NCI-H2081 treated with DMSO at 0.1 percent for 48 hours (cell line): ENCODE measurements at places on chromosomes 2 and 18.

DNA sequence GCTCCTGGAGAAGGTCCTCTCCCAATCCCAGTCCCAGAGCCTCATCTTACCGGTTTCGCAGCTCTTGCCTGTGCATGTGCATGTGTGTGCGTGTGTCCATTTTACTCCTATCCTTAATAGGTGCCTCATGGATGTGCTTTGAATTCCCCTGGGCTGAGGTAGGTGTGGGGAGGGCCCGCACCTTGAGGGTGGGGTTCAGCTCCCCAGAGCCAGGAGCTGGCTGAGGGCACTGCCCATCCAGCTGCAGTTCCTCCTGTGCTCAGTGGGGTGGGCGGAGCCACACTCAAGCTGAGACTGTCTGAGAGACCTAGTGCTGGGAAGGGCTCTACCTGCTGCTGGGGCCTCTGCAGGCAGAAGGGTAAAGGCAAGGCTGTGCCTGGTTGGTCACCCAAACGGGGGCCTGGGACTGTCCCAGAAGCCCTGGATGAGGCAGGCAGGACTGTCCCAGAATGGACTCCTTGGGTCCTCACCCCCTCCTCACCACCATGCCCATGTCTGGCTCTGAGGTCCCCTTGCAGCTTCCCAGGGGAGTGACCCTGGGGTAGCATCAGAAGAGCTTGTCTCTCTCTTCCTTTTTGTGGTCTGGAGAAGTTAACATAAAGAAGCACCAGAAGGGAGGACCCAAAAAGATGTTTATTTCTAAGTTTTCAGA, 8.9 kb downstream of the GDF7 start:
- no peak for DNase-seq

- DNase-seq, result no peak
These were observed 18.1 kb downstream of the BCL2L11 start for GRCh38 chr2:111138839-111139238.

GRCh38 chr2:133200684-133201421, 367.4 kb downstream of the NCKAP5 start:
- no peak for DNase-seq

DNA sequence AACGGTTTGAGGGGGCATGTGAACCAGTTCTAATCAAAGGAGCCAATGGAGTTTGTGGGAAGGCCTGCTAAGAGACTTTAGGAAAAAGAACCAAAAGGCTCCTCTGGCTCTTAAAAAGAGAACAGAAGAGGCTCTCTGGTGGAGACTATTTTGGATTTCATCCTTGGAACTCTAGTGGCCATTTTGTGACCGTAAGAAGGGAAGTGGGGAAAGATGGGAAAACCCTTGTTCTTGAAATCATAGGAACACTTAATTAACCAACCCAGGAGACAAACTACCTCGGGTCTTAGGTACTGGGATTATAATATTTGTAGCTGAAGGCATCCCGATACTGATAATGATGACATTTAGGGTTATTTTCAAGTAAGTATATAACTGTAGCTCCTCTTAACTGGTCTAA, 125.3 kb upstream of the SP3 start:
- DNase-seq, result no peak

- no peak for DNase-seq
These were observed 58.1 kb upstream of the ERBB4 start for GRCh38 chr2:212596688-212597087.

- no peak for DNase-seq
These were observed at the start of gene IGFBP2 for GRCh38 chr2:216632952-216633615. IGFBP2 (plus strand) TSS chr2:216633420; CDS start chr2:216633524, 104 bp downstream.

DNA sequence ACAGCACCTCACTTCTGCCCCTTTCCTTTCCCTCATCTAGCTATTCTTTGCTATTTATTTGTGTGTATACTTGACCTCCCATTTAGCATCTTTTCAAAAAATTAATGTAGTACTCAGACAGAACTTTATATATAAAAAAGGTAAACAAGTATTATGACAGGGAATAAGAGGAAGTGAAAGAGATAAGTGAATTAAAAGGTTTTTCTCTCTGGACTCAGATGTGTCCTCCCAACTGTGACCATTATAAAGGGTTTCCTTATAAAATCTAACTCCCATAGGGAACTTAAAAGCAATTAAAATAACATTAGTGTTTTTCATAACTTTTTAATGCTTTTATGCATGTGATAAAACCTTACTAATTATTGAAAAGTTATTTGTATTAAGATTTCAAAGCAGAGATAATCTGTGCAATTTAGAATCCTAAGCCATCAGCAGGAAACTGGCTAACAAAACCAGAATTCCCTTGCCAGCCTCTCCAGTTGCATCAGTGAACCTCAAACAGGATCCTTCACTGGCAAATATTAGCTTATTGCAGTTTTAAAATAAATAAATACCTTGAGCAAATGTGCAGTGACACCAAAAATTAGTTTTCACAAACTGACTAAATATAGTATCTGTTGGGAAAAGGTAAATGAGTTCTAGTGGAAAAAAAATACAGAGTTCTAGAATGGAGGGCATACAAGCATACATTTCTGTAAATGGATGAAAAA, 930.7 kb downstream of the BCL11A start:
- DNase-seq, result no peak

DNA sequence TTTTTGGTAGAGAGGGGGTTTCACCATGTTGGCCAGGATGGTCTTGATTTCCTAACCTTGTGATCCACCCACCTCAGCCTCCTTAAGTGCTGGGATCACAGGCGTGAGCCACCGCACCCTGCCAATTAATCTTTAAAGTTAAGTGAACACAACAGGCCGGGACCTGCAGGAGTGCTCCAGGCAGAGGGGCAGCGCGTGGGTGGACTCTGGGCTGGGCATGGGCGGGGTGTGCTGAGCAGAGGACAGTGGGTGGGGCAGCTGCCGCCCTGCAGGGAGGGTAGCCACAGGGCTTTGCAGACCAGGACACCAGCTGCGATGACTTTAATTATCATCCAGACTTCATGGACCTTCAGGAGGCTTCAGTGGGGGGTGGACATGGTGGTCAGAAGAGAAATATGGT, 8.8 kb upstream of the GPR148 start:
- no peak for DNase-seq

- DNase-seq, result no peak
These were observed 140.7 kb downstream of the TTC27 start for GRCh38 chr2:32768387-32769174.

- DNase-seq, result no peak
These were observed 79.6 kb downstream of the STPG4 start for GRCh38 chr2:47075361-47076125.

DNA sequence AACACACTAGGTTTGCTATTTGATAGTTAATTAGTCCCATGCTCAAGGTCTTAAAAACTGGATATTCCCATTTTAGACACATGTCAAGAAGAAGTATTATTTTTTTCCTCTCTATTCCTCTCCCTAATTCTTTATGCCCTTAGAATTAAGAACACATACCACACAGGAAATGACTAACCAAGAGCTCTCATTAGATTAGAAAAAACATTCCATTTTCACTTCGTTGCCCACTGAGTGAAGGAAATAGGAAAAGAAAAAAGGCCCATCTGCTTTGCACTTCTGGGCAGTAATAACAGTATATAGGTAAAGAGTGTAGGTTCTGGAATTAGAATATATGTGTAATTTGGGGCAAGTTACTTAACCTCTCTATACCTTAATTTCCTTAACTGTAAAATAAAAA, 26.9 kb downstream of the ACADL start:
- DNase-seq, result no peak

DNA sequence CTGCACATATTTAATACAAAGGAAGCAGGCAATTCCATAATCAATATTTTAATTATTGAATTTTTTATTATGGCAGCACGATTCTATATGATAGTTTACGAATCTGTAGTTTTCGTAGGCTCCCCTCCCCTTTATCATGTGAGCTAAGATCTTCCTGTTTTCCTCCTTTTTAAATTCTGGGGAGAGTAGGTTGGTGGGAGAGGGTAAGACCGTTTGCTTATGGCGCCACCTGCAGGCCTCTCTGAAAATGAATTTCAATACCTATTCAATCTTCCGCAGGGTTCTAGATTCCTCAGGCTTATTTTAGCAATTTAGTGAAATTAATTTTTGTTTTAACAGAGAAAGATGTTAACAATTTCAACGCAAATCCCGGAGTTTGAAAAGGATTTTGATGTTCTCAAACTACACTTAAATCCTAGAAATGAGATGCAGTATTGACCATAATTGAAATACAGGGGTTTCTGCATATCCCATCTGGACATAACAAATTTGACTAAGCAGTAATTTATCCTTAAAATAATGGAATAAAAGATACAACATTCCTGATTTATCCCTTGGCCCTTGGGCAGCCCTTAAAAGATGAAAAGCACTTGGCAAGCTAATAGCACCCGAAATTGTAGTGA, 12.8 kb upstream of the GBX2 start:
- peak; percentile 31 for DNase-seq
